ENCODE measurements at places on chromosomes 13 and 19.

GRCh38 chr19:39969266-39969665 lies 1.7 kb upstream of the PSMC4 start:
- DNase-seq, result no peak

DNA sequence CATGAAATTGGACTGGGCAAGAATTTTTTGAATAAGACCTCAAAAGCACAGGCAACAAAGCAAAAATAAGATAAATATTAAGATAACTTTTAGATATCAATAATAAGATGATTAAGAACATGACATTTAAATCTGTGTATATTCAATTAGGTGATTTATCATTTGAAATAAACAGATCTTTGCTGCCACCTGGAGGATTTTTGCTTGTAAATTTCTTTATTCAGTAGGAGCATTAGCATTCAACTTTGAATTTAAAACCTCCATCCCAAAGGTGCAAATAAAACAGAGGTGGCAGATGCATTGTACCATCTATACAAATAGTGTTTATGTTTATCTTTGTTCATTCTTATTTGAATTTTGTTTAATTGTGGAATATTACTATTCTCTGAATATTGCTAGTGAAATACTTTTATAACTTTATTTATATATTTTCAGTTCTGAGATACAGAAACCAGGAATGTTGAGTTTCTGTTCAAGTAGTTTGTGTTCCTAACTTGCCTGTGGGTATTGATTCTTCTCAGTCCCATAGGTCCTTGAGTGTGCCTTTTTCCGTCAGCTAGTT lies 20.9 kb downstream of the COG6 start:
- DNase-seq, result no peak

DNA sequence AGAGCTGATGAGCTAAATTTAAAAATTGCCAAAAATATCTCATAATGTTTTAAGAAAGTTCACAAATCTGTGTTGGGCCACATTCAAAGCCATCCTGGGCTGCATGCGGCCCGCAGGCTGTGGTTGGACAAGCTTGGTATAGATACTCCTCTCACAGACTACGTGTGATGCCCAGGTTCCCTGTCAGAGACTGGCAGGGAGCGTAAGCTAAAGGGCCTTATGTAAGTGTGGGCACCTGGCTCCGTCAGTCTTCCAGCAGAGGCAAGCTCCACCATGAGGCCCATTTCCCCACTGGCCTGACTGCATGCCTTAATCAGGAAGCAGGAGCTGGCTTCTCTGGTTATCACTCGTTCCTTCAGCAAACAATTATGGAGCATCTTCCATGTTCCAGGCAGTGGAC lies 200.2 kb downstream of the FOXO1 start:
- no peak for DNase-seq

- DNase-seq, result no peak
Measured at GRCh38 chr19:15144046-15144646, 36.9 kb downstream of the SYDE1 start.

GRCh38 chr13:58858870-58859371 lies 1227.4 kb downstream of the PCDH17 start:
- peak; percentile 5 for DNase-seq

- DNase-seq, result no peak
Measured at GRCh38 chr13:62185631-62186255, 770.1 kb upstream of the PCDH20 start.

DNA sequence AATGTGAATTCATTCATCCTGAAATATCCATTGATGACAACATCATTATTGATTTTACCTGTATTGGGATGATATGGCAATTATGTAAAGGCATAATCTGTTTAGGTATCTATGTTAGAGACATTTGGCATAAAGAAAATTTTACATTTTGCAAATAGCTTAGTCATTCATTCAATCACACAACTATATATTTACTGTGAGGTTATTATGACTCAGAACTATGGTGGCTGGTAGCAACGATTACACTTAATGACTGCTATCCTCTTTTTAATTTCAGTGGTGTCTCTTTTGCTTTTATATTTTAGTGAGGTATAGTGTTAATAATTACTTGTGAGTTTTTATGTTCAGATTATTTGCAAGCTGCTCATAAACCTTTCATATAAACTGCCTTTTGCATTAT lies 955.9 kb downstream of the SLITRK6 start:
- no peak for DNase-seq

GRCh38 chr13:57813651-57814050 lies 182.1 kb downstream of the PCDH17 start:
- DNase-seq, result no peak

- DNase-seq, result no peak
Measured at GRCh38 chr19:6068711-6069110, 41.6 kb downstream of the RFX2 start.

DNA sequence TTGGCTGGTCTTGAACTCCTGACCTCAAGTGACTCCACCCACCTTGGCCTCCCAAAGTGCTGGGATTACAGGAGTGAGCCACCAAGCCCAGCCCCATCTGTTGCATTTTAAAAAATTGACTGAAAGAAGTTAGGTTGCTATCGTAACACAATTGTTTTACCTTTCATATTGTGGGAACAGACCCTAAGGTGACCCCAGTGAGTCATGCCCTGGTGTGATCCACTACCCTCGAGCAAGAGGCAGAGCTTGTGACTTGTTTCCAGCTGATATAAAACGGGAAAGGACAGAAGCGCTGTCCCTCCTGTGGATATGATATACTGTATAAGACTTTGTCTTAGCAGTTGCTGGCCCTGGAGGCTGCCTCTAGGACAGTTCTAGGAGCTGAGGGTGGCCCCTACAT lies 308.6 kb downstream of the HS6ST3 start:
- DNase-seq, result no peak

DNA sequence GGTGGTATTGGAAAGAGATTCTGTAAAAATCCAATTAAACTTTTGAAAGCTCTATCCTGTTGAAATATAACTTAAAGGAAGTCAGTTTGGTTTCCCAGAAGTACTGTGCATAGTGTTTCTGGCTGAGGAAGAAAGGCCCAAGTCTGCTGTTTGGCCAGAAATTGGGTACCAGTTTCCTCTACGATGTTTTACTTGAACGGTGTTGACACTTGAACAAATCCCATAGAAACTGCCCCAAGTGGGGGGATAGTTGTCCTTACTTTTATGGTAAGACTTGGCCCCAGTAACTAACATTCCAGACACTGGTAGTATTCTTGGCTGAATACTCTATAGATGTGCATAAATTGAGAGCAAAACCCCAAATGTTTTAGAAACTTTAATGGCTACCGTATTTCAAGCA lies 14.2 kb downstream of the KLF5 start:
- DNase-seq, result no peak

- DNase-seq, result no peak
Measured at GRCh38 chr13:26054896-26055295, 3.1 kb upstream of the SHISA2 start.

DNA sequence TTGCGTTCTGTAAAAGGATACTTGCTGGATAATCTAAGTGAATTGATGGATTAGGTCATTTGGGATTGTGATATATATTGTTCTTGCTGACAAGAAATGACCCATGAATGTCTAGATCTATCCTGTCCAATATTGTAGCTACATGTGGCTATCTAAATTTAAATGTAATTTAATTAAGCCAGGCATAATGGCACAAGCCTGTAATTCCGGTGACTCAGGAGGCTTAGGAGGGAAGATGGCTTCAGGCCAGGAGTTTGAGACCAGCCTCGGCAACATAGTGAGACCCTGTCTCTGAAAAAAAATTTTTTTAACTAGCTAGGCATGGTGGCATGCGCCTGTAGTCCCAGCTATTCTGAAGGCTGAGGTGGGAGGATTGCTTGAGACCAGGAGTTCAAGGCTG lies 39.3 kb upstream of the AKAP11 start:
- DNase-seq, result no peak

GRCh38 chr19:49366110-49366509 lies 2.4 kb downstream of the DKKL1 start:
- no peak for DNase-seq

GRCh38 chr13:52738719-52739467 lies 727 bp downstream of the CNMD start:
- DNase-seq, result peak; percentile 11

Data from activated gamma-delta T cell (primary cell).